ENCODE measurements at places on chromosomes 6 and 20.

GRCh38 chr6:134035823-134036296 is 16.6 kb downstream of the SLC2A12 start:
- DNase-seq, result peak; percentile 32

- DNase-seq, result no peak
Measured at GRCh38 chr6:168959696-168960095, 293.9 kb downstream of the THBS2 start.

DNA sequence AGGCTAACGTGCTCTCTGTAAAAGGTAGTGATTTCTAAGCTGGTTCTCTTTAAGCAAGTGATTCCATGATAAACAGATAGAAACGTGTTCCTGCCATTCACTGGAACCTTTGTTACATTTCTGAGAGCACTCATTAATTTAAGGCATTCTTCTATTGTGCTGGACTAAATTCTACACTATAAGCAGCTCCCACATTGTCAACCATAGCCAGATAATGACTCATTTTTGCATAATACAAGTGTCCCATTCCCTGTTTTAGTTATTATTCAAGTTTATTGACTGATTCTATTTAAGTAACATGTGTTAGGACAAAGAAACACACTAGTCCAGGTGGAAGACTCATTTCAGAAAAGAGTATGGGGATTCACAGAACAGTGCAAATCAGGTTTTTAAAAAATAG is 13.5 kb upstream of the XRN2 start:
- DNase-seq, result no peak

DNA sequence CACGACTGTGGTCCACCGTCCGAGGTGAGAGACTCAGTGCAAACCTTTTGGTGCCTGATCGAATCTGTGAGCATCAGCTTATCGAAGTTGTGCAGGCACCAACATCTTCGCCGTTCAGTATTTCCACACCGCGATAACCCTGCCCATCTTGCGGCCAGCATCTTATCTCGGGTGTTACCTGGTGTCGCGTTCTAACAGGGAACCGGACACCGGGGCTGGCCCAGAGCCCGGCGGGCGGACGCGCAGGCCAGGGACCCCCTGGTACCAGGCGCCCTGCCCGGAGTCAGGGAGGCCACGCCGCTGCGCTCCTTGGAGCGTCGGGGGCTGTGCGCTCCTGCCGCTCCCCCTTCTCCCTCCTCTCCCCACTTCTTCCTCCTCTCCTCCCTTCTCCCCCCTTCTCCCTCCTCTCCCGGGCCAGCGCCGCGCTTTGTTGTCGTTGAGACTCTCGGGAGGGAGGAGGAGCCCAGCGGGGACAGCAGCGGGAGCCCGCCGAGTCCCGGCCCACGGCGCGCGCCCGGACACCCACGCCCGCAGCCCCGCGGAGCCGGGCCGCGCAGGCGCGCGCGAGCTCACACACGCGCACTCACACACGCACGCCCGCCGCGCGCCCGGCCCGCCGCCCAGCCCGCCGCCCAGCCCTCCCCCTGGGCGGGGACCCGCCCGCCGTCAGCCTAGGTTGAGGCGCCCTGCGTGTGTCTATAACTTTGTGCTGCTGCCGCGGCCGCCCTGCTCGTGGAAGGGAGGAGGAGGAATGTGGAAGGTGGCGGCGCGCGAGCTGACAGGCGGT is 1.4 kb upstream of the FOXO3 start:
- DNase-seq, result peak; percentile 82

GRCh38 chr6:138588805-138589434 is 89.6 kb upstream of the NHSL1 start:
- peak; percentile 8 for DNase-seq

DNA sequence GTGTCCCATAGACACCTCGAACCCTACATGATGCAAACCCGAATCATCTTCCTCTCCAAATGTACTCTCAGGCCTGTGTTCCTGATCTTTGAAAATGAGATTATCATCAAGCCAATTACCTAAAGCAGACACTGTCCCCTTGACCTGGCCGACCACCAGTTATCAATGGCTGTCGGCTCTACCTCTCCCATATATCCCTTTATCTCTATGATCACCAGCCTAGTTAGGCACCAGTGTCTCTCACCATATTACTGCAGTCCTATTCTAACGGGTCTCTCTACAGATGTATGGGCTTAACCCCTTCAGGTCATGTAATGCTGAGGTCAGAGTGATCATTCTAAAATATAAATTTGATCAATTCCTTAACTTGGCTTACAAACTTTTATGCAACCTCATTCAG is 234.9 kb upstream of the MARCKS start:
- DNase-seq, result no peak

DNA sequence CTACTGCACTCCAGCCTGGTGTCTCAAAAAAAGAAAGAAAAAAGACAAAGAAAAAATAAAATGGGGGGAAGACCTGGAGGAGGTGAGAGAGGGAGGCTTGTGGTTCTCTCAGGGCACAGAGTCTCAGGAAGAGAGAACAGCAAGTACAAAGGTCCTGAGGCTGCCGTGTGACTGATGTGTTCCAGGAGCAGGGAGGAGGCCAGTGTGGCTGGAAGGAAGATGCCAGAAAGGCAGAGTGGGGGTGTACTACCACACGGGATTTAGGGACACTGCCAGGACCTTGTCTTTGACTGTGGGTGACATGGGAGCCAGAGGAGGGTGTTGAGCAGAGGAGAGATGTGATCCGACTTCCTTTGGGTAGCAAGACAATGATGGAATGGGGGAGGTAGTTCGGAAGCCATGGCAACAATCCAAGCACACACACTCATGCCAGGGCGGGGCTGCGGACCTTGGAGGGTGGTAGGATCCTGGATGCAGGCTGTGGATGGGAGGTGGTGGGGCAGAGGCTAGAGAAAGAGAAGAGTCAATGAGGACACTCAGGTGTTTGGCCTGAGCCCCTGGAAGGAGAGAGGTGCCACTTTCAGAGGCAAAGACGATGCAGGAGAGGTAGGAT is 136.4 kb upstream of the PTPN1 start:
- peak; percentile 70 for DNase-seq

GRCh38 chr20:62368976-62369814 is 2.1 kb upstream of the LAMA5 start:
- peak; percentile 88 for DNase-seq

DNA sequence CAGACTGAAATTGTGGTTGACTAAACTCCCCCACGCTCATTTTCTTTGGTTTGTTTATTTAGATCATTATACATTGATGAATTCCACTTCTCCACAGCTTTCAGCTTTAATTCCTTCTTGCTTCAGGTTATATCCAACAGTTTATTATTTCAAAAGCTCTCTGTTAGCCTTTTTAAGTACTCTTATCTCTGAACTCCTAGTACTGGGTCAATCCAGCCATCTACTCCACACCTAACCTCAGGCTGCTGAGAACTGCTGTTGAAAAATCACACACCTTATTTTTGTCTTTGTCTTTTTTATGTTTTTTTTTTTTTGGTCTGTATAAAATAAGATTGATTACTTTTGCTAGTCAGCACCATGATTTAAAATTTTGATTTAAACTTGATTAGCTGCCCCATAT is 32.9 kb downstream of the FLRT3 start:
- no peak for DNase-seq

GRCh38 chr6:53014063-53014462 is 19.0 kb upstream of the GSTA4 start:
- DNase-seq, result peak; percentile 24

All from NCI-H226 (cell line).